ENCODE measurements at places on chromosomes 1 and 21.

- DNase-seq, result peak; percentile 4
These were observed 96.3 kb upstream of the ACTL8 start for GRCh38 chr1:17658837-17659236.

- no peak for DNase-seq
These were observed 16.7 kb downstream of the SNIP1 start for GRCh38 chr1:37537378-37537777.

DNA sequence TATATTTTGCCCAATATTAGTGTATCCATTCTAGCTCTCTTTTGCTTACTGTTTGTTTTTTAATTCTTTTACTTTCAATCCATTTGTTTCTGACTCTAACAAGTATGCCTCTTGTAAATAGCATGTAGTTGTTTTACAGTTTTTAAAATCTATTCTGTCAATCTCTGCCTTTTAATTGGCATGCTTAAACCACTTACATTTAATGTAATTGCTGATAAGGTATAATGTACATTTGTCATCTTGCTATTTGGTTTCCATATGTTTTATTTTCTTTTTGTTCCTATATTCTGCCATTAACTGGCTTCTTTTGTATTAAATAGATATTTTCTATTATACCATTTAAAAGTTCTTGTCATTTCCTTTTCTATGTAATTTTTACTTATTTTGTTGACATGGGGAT is 16.2 kb upstream of the MAB21L3 start:
- DNase-seq, result no peak

DNA sequence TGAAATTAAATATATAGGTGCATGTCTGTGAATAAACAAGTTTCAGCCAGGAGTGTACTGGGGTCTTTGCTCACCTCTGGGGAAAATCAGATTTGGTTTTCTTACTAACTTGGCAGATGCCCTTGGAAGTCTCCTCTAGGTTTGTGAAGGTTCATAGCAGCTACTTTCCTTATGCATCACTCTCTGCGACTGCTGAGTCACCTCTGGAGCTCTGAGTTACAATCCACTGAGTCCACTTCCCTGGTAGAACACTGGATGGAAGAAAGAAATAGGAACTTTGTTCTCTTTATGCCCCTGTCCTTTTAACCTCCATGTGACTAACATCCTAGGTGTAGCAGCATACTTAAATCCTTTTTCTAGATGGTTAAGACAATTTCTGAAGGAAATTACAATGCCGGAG is 4.4 kb upstream of the FASLG start:
- no peak for DNase-seq

DNA sequence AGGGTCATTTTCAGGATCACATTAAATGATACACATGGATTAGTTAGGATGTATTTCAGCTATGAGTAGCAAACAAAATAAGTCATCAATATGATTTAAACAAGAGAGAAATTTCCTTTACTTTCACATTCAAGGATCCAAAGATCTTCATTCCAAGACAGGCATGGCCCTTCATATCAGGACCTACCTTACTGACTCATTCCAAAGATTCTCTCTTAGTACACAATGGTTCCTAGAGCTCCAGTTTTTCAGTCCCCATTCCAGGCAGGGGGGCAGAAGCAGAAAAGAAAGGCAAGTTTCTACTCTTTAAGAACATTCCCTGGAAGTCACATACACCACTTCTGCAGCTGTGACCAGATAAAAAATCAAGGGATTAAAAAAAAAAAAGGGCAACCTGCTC is 23.7 kb downstream of the RGS2 start:
- no peak for DNase-seq

- no peak for DNase-seq
These were observed 208.1 kb downstream of the USH2A start for GRCh38 chr1:216215169-216215568.

GRCh38 chr1:55749975-55750627 is 534.9 kb upstream of the USP24 start:
- no peak for DNase-seq

DNA sequence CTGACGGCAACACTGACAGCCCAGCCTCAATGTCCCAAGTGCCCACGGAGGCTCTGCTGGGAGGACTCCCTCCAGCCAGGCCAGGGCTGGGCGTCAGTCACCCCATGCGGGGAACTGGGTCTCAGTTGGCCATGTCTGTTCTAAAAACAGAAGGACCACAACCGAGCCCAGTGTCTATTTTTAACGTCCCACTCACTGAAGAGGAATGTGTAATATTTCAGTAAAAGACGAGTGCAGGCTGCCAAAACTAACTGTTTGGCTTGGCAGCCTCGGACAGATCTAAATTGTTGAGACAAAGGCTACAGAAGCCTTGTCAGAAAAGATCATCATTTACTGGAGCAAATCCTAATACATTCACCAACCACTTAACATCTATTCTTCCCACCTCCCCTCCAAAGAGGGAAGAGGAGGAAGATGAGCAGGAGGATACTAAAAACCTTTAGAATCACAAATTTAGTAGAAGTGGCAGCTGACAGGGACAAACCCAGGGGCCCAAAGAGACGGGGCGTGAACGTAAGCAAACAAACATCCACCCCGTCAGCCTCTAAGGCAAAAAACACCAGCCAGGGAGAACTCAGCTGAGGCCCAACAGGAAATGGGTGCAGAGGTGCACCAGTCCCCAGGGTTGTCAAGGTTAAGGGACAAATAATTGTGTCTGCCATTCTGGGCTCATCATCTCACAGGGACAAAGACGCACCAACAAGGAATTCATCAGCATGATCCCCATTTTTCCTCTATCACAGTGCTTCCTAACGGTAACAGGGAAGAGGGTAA is 18.7 kb downstream of the C1orf198 start:
- DNase-seq, result no peak

- DNase-seq, result no peak
These were observed 15.9 kb downstream of the SHISA4 start for GRCh38 chr1:201904579-201904978.

DNA sequence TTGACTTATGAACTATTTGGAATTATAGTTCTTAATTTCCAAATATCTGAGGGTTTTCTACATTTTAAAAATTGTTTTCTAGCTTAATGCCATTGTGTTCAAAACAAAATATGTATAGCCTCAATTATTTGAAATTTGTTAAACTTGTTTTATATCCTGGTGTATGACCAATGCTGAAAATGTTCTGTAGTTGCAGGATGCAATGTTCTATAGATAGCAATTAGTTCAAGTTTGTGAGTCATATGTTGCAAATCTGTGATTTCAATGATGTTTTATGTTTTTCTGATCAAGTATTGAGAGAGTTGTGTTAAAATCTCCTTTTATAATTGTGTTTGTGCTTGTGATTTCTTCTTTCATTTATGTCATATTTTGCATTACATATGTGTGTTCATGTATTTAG is 517.5 kb downstream of the ADGRL2 start:
- no peak for DNase-seq

GRCh38 chr1:28580722-28581530 is 11.1 kb upstream of the RAB42 start:
- peak; percentile 70 for DNase-seq

- no peak for DNase-seq
These were observed 56.8 kb upstream of the HNRNPU start for GRCh38 chr1:244920911-244921761.

DNA sequence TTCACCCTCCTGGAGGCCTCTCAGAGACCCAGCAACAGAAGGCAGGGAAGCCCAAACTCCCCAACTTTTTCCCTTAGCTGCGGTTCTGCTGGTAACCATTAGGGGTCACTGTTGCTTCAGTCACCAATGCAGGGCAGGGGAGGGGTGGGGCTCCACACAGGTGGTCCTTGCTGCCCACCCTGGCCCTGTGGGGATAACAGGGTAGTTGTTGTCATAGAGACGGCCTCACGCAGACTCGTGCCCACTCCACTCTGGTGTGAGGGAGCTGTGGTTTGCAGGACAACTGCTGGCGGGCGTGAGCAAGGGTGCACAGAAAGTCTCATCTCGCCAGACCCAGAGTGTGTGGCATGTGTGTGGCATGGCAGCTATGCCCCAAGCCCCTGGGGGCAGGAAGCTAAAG is 19.9 kb downstream of the INSRR start:
- no peak for DNase-seq

DNA sequence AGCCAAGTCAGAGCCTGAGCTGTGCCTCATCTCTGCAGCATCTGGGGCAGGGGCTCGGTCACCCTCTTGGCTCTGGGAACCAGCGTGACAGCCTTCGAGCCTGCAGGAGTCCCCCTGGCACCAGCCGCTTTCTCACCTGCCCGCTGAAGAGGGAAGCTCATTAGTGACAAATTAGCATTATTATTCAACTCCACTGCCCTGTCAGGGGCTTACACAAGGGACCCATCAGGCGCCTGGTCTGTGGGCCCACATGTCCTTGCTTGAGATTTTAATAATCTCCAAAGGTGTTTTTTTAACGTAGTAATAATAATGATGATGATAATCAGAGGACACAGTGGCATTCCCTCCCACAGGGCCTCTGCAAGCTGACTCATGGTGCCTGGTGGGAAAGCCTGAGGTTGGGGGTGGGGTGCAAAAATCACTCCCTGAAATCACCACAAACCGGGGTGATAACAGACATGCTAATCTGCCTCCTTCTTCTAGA is 98.1 kb upstream of the IGSF21 start:
- no peak for DNase-seq

DNA sequence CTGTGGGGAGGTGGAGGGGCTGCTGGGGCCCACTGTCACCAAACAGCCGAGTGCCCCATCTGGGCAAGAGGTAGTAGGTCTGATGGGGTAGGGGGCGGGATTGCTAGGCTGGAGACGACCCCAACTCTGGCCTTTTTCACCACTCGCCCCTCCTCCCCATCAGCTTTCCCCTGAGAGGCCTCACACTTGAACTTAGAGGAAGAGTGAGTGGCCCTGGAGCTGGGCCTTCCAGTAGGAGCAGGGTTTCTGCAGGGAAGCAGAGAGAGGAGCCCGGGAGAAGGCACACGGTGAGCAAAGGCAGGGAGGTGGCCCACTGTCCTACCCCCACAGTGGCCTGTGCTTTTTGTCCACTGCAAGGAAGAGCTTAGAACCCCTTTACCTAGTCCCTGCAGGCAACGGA is 111.9 kb upstream of the WNT4 start:
- no peak for DNase-seq

DNA sequence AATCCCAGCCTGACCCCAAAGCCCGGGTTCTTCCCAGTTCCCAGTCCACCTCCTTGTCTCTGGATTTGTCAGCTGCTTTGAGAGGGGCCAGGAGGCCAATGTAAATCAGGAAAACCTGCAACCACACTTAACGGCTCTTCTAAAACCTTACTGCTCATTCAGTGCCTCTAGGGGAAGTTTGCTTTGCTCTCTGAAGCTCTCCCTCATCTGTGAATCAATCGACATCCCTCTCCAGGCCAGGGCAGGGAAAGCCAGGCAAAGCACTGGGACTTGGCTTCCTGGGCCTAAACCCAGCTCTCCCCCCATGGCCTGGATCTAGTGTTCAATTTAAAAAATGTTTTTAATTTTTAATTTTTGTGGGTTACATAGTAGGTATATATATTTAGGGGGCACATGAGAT is 9.3 kb downstream of the NKAIN1 start:
- no peak for DNase-seq

DNA sequence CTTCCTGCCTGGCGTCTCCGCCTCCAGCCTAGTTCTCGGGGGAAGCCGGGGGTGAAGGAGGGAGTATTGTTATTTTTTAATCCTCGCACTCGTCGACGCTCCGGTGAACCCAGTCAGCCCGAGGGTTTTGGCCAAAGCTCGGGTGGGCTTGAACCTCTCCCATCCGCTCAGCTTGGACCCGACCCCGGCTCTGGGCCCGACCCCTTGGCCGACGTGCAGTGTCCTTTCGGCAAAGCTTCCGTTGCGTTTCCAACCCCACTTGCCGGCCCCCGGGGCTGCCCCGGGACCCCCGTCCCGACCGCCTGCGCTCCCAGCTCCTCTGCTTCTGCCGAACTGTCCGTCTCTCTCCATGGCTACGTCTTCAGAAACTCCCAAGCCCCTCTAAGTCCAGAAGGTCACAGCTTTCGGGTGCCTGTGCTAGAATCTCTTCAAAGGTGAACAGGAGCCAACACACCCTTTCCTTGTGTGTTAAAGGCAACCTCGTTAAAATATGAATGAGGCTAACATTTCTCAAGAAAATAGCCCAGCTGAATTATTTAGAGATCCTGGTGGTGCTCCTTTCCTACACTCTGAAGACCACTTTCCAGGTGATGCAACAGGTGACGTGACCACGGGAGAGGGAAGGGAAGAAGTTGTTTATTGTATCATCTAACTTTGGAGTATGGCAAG is 647 bp downstream of the DESI2 start:
- no peak for DNase-seq

- DNase-seq, result no peak
These were observed 1.4 kb upstream of the IPO9 start for GRCh38 chr1:201827321-201828216.

GRCh38 chr1:116580446-116581322 is 9.9 kb upstream of the CD58 start:
- DNase-seq, result no peak

GRCh38 chr1:71295350-71295749 is 214.5 kb upstream of the ZRANB2 start:
- no peak for DNase-seq

DNA sequence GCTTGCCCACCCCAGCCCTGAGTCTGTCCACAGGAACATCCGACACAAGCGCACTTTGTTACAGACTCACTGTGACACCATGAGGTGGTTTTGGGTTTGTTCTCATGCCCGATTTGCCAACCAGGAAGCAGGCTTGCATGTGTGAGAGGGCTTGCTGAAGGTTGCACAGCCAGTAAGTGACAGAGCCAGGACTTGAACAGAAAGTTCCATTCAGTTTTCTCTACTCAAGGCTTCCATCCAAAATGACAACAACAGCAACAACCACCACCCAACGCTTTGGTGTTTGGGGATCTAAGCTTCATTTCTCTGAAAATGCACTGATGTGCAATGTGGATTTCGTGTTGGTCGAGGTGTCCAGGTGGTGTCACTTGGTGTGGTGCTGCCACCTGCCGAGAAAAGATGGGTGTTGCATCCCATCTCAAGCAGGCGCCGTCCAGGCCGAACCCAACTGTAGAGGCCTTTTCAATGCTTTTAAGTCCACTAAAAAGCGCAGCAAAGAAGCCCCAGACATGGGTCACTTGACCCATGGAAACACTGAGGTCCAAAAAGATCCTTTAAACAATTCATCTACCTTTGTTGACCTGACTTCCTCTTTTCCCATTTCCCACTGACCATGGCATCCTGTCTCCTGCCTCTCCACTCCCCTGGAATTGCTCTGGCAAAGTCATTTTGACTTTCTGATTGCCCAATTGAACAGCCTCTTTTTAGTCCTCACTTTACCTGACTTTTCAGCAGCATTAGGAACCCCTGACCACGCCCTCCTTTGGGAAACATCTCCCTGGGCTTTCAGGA is 12.2 kb downstream of the CITED4 start:
- peak; percentile 69 for DNase-seq

GRCh38 chr1:41812051-41812450 is 106.7 kb downstream of the HIVEP3 start:
- no peak for DNase-seq

Data from CD8-positive, alpha-beta T cell (primary cell).